Putamen (tissue), 1 donor: ENCODE measurements at places on chromosomes 2 and 18.

DNA sequence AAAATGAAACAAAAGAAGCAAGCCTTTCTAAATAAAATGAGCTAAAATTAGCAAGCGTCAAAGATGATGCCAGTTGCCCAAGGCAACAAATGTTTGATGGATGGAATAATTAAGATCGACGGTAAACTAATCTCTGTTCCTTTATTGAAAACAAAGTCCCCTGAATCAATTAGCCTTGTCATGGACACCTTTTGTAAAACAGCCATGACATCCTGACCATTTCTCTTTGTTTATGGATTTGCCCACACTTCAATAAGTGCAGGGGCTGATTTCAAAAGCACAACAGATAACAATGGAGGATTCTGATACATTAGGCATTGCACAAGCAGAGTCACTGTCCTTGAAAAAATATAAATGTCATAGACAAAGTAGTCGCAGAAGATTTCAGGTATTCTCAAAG, 160.1 kb upstream of the HNRNPA3 start:
- no peak for DNase-seq

- no peak for DNase-seq
Observed at GRCh38 chr2:239677453-239678185, 276.8 kb upstream of the HDAC4 start.

DNA sequence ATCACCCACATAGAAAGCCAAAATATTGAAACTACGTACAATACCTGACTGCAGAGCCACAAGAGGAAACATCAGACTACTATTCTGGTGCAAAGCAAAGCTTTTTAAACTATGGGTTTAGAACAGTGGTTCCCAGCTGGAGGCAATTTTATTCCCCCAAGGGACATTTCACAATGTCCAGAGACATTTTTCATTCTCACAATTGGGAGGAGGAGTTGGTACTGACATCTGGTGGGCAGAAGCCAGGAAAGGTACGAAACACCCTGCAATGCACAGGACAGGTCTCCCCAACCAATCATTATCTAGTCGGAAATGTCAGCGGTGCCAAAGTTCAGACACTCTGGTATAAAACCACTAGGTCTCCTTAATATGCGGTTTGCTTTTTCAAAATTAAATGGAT, 88.4 kb upstream of the ARL5A start:
- DNase-seq, result no peak

- no peak for DNase-seq
Observed at GRCh38 chr2:26086779-26087178, 52.9 kb downstream of the RAB10 start.

DNA sequence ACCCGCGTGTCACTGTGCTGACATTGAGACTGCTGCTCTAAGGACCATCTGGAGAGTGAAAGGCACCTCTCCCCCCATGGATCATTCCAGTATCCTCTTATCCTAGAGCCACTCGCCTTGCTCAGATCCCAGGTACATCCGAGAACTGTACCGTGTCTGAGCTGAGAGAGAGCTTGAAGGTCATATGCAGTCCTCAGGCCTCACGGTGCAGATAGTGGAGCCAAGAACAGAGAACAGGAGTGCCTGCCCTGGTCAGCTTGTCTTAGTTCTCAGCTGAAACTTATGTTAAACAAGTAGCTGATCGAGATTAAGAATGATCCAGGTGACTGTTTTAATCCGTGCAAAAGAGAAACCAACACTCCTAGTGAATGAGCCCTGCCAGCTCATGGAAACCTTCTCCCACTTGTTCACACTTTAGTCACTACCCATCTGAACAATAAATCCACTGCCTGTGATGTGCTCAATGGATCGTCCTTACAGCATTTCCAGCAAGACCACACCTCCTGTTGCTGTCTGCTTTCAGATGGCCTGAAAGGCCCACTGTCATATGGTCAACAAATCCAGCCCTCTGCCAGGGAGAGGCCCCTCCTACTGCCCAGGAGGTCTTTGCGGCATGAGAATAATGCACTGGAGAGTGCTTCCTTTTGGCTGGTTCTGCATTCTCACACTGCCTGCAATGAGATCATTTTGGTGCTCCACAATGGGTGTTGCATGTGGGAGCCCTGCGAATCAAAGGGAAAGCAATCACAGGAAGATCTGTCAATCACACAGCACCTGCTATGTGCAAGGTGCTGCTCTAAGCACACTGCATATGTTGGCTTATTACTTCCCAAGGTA, 43.7 kb upstream of the APCDD1 start:
- DNase-seq, result no peak

DNA sequence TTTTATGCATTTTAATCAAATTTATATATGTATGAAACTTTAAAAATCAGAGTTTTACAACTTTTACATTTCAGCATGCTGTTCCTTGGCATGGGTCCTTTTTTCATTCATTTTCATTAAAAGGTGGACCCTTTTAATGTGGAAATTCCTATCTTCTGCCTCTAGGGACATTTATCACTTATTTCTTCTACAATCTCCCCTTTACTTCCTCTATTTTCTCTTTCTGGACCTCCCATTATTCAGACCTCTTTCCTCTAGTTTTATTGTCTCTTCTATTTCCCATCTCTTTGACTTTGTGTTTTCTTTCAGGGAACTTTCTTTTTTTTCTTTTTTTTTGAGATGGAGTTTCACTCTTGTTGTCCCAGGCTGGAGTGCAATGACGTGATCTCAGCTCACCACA, 5.7 kb downstream of the PROC start:
- no peak for DNase-seq

DNA sequence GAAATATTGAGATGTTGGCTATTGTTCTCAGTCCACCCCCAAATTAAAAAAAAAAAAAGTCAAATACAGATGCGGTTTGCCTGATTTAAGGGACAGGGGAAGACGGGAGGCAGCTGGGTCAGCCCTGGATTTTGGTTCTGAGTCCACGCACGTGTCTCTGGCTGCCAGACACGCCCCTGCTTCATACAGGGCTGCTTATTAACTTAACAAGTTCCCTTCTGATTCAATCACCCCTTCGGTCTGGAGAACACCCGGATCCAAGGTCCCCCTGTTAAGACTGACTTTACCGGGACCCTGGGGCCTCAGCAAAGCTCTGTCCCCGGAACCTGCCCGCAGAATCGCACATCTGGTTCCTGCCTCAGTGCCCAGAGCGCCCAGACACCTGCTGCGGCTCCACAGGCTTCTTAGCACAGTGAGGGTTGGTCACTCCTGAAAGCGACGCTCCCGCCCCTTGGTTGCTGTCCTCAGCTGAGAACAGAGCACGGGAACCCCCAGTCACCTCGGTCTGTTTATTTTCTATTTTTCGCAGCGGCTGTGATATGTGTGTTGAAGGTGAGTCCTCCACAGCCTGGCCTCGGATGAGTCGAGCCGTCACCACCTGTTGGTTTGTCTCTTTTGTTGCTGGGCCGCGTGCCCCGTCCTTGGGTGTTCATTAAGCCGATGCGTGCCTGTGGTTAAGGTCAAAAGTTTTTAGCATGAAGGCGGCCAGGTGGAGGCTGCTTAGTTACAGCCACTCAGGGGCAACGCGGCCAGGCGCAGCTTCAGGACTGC, 57.2 kb downstream of the RTP5 start:
- no peak for DNase-seq

DNA sequence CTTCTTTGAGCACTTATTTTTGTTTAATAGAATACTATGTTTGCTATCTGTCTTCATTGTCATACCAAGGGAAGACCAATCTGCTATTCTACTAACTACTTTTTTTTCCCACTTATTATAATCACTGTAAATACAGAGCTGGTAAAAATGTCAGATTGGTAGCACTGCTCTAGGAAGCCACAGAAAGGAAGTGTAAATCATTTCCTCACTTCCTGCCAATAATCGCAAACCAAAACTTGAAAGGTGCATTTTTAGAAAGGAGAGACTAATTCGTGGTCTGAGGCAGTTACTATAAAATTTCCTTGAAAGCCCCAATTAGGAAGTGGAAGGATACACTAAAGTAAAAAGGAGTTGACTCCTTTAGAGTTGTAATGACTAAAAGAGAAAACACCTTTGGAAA, 13.9 kb upstream of the THSD7B start:
- no peak for DNase-seq

DNA sequence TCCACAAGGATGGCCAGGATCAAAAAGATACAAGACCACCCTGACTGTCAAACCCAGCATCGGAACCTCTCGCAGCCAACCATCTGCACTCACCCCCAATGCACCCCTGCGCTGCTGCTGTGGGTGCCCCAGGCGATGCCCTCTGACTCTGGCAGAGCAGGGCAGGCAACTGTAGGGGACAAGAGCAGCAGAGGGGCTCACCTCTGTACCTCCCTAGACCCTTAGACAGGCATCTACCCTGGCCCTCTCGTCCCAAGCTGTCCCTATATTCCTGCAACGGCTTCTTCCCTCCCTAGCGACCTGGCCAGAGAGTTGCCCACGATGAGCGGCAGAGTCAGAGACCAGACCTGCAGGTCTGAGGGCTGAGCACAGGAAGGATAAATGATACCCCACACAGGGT, 128.2 kb downstream of the HDAC4 start:
- DNase-seq, result no peak

- DNase-seq, result peak; percentile 44
Observed at GRCh38 chr2:192216336-192216735, 21.6 kb upstream of the TMEFF2 start.

DNA sequence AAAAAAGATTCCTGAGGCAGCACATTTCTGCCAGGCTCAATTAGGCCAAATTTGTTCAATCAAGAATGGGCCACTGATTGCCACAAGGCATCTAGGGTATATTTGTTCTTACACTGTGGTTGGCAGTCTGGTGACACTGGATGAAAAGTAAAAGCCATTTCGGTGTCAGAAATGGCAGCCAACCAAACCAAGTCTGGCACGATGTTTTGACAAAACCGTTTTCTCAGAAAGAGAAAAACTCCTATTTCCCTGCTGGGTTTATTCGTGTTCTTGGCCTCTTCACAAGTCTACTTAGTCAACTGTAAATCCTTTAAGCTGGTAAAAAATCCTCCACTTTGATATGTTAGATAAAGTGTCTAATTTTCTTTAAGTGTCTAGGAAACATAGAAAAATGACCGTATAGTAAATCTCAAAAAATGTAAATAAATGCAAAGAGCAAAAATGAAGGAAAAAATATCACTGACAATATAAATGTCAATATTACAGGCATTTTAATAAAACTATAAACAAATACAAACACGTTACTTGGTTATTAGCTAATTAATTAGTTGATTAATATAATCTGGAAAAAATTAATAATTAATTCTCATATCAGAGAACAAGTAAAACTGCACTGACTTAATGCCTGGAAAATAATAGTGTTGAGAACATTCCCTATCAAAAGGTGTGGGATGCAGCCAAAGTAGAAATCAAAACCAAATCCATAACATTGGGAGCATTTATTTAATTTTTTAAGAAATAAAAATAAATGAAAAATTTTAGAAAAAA, 182.0 kb upstream of the ZNF804A start:
- no peak for DNase-seq

- no peak for DNase-seq
Observed at GRCh38 chr2:227623226-227623625, 5.9 kb downstream of the SCYGR4 start.

DNA sequence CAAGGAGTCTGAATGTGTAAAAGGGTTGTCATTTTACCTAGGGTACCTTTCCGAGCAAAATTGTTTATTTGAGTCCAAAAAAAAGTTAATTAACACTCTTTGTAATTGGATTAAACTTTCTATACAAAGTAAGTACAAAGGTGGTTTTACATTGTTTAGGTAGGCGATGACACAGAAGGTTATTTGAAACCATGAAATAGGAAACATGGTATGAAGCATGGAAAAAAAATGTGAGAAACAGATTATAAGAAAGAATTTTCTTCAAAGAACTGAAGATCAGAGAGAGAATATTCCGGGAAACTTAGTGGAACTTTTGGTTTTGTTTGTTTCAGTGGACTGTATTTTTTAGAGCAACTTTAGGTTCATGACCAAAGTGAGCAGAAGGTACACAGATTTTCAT, 32.7 kb downstream of the CARF start:
- no peak for DNase-seq

GRCh38 chr2:191748059-191748461, 70.1 kb downstream of the NABP1 start:
- no peak for DNase-seq

- DNase-seq, result no peak
Observed at GRCh38 chr18:37525262-37525585, 40.4 kb downstream of the CELF4 start.

DNA sequence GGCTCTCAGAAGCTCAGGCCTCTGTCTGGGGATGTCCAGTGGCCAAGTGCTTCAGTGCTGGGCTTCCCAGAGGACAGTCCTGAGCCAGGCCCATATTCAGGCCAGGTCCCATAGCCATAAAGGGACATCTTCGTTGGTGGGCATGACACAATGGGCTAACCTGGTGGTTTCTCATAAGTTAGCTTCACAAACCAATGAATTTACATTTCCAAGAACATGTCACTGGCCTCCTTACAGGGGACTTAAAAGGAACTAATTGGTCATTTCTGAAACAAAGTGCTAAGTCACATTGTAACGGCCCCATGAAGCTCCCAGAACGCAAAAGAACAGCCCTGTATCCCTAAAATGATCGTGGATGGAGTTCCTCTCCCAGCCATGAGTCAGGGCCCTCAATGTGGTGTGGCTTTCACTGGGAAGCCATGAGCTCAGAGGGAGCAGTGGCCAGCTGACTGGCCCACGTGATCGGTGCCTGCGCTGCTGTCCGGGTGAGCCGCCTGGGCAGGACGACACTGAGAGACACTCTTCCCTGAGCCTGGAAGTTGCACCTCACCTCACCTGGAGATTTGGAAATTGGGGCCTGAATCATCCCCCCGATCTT, 163.7 kb upstream of the APCDD1 start:
- no peak for DNase-seq

DNA sequence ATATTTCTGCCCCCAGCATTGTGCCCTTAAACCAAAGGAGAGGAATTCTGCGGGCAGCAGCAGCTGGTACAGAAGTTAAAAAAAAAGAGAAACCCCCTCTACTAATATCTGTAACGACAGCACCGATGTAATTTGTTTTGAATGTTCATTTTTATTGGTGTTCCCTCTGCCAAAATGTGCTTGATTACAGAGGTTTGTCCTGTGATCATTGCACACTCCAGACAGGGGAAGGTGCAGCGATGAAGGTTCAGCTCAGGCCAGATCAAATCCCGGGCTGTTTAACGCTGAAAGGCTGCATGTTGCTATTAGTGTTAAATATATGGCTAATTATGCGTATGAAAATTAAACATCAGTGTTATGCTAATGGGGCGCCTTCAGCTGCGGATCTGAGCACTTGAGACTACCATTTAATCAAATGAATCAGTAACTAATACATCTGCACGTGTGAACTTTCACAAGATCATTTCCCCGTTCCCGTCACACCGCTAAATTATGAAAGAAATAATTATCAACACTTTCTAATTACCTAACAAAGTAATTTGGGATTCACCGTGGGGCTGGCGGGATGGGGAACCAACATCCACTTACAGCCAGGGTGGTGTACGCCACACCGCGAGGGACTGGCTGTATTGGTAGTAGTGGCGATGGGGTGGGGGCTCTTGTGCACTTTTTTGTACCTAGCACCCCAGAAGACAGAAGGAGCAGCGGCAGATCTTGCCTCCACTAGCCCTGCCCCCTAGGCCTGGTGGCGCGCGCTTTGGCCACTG, 1.5 kb upstream of the DLX1 start:
- no peak for DNase-seq

DNA sequence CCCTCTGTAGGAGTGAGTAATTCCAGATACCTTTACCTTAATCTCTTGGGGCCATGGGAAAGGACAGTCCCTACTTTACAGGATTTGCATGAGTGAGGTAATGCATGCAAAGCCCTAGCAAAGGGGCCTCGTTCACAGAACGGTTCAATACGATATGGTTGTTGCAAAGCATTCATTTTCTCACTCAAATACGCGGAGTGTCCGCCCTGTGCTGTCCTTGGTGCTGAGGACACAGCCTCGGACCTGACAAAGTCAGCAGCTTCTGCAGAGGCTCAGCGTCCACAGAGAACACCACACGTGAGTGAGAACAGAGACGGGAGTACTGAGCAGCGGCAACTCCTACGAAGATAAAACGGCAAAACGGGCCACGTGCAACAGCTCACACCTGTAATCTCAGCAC, 125.7 kb downstream of the EIPR1 start:
- DNase-seq, result no peak
